ENCODE measurements at places on chromosomes 2 and 18. TPM values are rescaled to one million over a fixed set of nuclear protein-coding genes. Genes with fewer than 3 reads are reported as not detected.
A peak's percentile ranks its signal among the peaks of the same experiment; 100 is the strongest.

The CTIF gene
- 5.1 TPM for total RNA-seq

DNA sequence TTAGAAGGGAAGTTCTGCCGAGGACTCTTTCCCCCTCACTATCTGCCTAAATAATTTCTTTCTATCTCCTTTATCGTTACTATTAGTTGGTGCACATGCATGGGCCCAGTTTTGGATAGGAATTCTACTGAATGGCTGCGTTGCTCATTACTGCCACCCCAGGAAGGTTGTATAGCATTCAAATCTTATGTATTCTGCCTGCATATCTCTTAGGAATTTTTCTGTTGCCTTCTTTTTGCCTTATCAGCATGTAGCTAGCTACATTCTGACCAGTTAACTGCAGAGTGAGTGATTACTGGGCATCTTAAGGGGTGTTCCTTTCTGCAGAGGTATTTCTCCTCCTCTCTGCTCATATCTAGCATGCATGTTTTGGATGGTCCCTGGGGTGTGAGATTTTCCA is 239.6 kb downstream of the TDRD15 start:
- no peaks in the 10 kb centered on the region for H3K4me1 ChIP-seq
- no peak for DNase-seq
- no peaks in the 10 kb centered on the region for H3K27me3 ChIP-seq
- H3K4me3 ChIP-seq = no peak overlapping the region
- H3K27ac ChIP-seq = no peak overlapping the region

- H3K4me1 ChIP-seq = peaks cover 2% of the 10 kb centered on the region
- no peak overlapping the region for H3K4me3 ChIP-seq
- H3K36me3 ChIP-seq = no peaks in the 10 kb centered on the region
- H3K27me3 ChIP-seq = no peaks in the 10 kb centered on the region
- H3K27ac ChIP-seq = no peak overlapping the region
- DNase-seq = peak; percentile 29
Measured at GRCh38 chr2:160918906-160919503, 241.2 kb upstream of the TANK start.

DNA sequence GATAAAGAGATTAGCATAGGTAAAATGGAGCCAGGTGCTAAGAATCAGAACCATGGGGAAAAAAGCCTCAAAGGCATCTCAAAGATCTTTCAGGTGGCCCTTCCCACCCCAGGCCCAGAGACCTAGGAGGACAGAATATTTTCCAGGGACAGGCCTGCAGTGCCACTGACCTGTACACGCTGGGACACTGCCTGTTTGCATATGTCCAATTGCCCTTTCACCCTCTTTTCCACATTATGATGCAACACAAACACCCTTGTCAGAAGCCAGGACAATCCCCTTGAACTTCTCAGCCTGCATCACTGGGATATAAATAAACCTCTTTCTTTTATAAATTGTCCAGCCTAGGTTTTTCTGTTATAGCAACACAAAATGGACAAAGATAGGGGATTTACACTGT is 419.1 kb downstream of the TRIB2 start:
- H3K4me1 ChIP-seq = no peaks in the 10 kb centered on the region
- no peak overlapping the region for H3K27ac ChIP-seq
- no peak for DNase-seq
- H3K4me3 ChIP-seq = no peak overlapping the region

GRCh38 chr2:217714287-217714751 is 288.5 kb downstream of the TNS1 start:
- H3K27me3 ChIP-seq = peaks cover 2% of the 10 kb centered on the region
- no peaks in the 10 kb centered on the region for H3K36me3 ChIP-seq
- H3K27ac ChIP-seq = no peak overlapping the region
- no peak overlapping the region for H3K4me3 ChIP-seq
- DNase-seq = no peak

The CYP26B1 gene
- total RNA-seq = not detected

DNA sequence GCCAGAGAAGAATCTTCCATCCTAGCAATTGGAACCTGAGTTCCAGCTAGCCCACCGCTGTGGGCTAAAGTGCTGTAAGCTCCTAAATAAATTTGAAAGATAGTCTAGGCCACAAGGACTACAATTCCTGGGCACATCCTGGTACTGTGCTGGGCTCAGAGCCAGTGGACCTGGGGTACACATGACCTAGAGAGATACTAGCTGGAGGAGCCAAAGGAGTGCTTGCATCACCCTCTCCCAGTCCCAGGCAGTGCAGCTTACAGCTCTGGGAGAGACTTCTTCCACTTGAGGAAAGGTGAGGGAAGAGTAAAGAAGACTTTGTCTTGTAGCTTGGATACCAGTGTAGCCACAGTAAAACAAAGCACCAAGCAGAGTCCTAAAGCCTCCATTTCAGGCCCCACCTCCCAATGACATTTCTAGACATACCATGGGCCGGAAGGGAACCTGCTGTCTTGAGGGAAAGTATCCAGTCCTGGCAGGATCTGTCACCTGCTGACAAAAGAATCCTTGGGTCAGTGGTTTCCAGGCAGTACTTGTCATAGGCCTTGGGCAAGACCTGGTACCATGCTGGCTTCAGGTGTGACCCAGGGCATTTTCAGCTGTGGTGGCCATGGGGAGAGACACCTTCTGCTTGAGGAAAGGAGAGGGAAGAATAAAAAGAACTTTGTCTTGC is 89.5 kb downstream of the TMEM185B start:
- no peaks in the 10 kb centered on the region for H3K4me1 ChIP-seq
- H3K27me3 ChIP-seq = no peaks in the 10 kb centered on the region
- no peak overlapping the region for H3K4me3 ChIP-seq
- H3K36me3 ChIP-seq = peaks cover 23% of the 10 kb centered on the region

All from activated CD4-positive, alpha-beta memory T cell treated with anti-CD3 and anti-CD28 coated beads, Interleukin-2, amount 10 ng/mL, durations not matched to agents 7 days and 5 days (primary cell).